NCI-H2081 treated with DMSO at 0.1 percent for 48 hours (cell line): ENCODE measurements at places on chromosomes 6 and 20.
A peak's percentile ranks its signal among the peaks of the same experiment; 100 is the strongest.

DNA sequence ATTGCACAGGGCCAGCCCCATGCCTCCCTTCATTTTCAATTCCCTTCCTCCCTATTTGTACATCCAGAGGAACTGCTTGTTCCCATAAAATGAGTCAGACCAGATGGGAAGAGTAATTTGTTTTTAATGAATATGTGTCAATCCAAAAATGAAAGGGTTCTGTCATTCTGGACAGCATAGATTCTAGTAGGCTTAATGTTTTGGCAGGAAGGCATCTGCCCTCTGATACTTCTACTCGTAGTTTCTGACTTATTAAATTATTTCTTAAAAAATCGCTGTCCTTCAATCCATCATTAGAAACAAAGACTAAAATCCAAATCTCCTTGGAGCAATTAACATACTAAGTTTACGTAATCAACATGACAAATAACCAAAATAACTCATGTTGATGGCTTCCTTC is 665.5 kb downstream of the TENT5A start:
- no peak for DNase-seq

GRCh38 chr6:88519301-88520016 is 353.3 kb upstream of the CNR1 start:
- DNase-seq: no peak

DNA sequence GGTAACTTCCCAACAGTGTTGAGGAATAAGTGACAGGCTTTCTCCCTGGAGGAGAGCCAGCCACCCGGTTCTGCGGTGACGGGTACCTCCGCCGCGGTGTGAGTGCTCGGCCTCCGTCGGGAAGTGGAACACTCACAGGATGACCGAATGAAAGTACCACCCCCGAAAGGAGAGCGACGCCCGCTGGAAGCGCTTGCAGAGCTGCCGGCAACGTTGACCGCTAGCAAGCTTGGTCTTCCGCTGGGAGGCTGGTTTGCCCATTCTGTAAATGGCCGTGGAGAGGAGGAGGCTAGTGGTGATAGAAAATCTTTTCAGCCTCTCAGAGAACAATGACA is 614 bp upstream of the TMEM242 start:
- no peak for DNase-seq

- DNase-seq: no peak
These were observed 47.0 kb downstream of the GOPC start for GRCh38 chr6:117555262-117555849.

DNA sequence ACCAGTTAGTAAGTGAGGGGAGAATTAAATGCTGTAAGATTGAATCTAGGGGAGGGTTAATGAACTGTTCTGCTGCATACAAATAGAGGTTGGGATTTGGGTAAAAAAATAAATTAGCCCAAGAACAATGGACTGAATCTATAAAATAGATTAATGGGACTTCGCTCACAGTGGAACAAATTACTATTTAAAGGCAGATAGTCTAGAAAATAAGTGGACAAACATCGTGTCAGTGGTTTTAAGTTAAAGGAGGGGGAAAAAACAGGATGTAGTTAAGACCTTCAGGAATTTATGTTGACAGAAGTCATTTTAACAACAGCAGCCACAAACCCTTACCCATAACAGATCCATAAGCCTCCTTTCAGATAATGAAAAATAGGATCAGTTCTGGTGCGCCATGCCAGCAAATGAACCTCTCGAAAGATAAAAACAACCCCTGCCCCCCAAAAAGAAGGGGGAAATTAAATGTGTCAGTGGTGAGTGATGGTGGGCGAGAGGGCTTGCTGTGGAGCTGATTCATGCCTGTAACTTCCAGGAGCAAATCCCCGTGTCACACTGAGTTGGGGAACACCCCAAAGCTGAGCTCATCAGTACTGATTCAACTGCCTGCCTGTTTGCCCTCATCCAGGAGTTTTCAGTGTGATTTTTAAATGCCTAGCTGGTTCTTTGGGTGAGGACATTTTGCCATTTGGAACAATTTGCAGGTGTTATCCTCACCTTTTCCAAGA is 86.8 kb downstream of the PPP1R14C start:
- DNase-seq: no peak

DNA sequence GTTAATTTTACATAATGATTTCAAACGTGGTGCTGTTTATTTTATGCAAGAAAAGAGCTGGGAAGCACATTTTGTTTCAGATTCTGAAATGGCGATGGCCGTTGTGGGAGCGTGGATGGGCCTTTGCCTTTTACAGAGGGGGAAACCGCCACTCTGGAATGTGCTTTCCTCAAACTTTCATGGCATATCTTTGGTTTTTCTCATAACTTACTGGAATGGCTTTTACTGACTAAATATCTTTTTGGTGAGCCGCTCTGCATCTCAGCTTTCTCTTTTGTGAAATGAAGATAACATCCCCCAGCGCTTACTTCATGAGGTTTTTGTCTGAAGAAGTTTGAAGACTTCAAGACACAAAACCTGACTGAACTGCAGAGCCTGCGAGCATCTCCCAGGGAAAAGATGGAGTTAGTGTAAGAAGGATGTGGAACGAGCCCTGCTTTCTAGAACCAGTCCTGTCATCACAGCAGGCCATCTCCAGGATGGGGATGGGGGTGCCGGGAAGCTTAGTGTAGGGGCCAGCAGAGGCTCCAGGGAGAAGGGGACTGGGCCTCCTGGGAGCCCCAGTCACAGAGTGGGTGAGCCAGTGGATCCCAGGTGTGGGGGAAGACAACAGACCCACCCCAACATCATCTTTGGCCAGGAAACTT is 61.8 kb upstream of the TIAM2 start:
- DNase-seq: no peak

- peak; percentile 94 for DNase-seq
These were observed 229.3 kb downstream of the FARS2 start for GRCh38 chr6:5490501-5491069.

GRCh38 chr6:98308564-98308963 is 525.8 kb upstream of the POU3F2 start:
- DNase-seq: no peak

DNA sequence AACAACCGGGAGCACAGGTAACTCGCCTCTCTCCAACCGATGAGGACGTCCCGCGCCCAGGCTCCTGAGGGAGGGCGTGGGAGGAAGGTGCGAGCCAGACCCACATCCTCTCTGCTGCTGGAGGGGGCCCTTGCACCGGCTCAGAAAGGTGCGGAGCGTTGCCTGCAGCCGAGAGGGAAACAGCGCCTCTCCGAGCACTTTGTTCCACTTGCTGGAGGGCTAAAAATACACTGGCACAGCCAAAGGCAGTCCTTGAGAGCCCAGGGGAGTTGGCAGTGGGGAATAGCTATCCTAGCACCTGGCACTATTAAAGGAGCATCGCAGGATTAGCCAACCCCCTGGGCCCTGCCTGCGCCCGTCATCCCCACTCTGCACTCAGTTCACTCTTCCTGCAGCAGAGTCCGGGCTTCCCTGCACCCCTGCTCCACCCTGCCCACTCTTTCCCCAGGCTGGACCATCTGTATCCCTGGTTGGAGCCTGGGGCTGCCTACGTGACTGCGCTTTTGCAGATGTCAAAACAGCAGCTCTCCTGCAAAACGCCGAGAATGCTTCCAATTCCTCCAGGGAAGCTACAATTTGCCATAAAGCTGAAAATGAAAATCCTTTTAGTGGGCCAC is 108.9 kb downstream of the SNX5 start:
- no peak for DNase-seq

GRCh38 chr20:4702562-4703280 is 19.0 kb upstream of the PRND start:
- no peak for DNase-seq

DNA sequence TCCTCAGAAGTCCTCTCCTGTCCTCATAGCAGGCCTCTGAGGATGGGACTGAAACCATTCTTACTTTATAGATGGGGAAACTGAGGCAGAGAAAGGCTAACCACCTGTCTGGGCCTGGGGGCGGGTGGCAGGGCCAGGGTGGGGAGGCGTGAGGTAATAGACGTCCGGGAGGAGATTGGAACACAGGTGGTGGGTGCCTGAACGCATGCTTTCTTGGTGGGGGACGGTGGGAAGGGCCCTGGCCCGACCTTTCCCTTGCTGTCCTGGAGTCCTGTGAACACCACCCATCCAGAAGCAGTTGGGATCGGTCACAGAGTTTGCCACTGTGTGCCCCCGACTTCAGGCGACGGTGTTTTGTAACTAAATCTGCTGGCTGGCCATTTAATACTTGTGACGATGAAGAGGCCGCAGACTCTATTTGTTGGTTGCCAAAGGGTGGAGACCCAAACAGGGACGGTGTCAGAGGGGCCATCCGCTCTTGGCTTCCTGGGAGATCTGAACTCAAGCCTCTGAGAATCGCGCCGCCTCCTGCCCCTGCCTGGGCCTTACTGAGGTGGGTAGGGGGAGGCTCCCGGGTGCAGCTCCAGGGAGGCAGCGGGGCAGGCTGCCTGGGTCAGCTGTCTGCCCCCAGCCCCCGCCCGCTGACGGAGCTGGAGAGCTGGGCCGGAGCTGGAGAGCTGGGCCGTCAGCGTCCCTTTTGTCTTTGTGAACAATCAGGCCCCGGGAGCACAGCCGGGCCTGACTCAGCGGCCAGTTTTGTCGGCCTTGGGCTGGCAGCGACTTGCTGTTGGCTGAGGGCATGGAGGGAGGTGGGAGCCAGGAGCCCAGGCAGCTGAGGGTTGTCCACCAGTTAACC is 4.1 kb downstream of the RBM38 start:
- no peak for DNase-seq

DNA sequence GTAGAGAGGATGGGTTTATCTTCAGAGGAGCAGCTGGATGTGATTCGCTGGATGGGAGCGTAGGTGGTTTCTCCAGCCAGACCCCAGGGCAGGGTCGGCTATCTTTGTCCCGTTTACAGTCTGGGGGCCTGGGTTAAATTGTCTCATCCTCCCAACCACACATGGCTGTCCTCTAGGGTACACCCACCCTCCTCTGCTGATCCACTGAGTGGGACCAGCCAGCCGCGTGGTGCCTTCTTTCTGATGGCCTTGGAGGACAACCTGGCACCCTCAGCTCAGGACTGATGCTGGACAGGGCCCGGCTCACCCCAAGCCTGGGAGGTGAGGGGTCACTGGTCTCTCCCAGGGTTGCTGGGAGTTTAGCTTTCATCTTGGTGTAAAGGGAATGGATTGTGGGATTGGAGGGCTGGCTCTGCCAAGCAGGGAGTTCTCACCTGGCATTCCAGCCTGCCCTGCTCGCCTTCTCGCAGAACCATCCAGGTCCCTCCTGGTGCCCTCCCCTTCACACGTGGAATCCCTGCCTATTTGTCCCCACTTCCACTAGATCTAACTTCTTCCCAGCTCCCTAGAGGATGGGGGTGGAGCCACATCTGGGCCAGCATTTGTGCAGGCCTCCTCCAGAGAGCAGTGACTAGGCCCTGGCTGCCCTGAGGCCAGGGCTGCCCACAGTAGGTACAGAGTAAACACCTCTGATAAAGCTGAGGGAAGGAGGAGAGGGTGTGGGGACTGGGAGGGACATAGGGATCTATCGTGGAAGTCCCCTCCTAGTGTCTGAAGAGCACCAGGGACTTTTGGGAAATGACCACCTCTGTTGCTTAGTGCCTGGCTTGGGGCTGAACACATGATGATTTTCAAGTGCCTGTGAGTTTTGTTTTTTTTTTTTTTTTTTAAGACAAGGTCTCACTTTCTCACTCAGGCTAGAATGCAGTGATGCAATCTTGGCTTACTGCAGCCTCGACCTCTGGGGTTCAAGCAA is 1.6 kb downstream of the ITPR3 start:
- no peak for DNase-seq

DNA sequence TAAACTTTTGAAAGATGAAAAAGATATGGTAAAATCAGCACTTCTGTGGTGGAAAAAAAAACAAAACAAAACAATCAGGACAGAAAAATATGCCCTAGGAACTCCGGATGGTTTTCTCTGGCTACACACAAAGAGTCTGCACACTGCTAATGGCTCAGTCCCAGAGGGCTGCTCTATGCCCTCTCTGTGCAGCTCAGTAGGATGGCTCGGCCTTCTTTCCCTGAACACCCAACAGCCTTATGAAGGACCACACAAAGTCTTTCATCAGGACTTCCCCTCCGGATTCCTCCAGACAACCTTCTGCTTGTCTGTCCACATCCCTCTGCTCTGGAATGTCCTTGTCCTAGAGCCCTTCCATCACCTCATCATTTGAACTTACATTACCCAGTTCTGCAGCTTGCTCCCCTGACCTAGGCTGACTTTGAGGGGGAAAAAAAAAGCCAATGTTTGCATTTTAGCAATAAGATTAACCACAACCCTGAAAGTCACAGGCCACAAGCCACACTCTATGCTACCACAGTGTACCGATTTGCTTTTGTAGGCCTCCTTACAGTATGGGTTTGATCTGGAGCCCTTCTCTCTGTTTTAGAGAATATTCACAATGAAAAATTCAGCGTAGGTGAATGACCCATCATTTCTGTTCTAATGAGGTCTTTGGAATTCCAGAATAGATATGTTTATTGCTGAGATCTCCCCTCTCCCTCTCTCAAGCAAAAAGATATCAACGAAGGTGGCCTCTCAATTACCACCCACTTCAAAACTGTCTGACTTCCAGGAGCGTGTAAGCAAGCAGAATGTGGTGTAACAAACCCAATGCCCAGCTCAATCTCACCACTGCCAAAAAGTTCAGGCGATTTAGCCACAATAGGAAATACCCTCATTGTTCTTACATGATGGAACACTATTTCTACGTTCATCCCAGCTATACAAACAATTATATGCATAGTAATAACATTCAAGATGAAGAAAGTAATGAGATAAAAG is 164.0 kb downstream of the GMDS start:
- DNase-seq: no peak

DNA sequence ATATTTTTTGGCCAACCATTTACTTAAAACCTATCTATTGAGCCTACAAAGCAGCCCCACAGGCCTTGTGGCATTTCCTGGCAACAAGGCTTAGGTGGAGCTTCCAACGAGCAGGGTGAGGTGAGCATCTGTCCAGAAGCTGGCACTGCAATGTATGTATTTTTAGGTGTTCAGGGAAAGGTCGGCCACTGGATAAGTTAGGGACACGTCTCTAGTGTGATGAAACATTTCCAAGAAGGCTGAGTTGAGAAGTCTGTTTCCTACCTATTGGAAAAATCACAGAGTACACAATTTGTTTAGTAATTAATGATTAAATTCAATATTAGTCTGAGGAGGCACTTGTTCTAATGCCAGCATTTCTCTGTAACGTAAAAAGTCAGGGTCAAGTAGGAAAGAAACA is 17.8 kb upstream of the RCAN2 start:
- DNase-seq: no peak

DNA sequence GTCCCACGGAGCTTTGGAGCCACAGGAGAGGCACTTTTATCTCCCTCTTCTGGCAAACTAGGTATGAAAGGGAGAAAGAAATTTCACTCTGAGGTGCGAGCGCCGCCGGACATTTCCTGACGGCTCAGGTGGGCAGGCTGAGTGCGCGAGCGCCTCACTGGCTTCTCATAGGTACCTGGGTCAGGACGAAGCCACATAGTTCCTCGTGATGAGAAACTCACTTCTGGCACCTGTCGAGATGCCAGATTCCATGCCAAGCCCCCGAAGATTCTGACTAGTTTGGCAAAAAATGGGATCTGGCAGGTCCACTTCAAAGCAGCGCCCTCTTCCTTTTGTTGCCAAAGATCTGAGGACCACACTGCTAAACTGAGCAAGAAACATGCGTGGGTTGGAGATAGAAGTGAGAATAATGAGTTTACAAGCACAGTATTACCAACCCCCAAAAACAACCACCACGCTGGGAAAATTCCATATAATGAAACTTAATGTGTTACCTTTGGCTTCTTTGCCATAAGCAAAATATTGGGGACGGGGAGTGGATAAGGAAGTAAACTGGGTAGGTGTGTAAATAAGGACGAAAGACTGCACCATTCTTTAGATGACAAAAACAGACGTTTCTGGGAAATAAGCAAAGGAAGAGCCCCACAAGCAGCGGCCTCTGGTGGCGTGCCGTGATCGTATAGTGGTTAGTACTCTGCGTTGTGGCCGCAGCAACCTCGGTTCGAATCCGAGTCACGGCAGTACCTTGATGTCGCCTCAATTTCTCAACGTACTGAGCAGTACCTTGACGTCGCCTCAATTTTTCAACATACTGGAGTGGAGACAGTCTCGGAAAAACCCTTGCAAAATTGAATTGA is 89.8 kb upstream of the PRSS16 start:
- peak; percentile 51 for DNase-seq
